ENCODE measurements at places on chromosomes 16 and 17.

GRCh38 chr16:52697971-52698370 is 151.0 kb upstream of the TOX3 start:
- DNase-seq: no peak

DNA sequence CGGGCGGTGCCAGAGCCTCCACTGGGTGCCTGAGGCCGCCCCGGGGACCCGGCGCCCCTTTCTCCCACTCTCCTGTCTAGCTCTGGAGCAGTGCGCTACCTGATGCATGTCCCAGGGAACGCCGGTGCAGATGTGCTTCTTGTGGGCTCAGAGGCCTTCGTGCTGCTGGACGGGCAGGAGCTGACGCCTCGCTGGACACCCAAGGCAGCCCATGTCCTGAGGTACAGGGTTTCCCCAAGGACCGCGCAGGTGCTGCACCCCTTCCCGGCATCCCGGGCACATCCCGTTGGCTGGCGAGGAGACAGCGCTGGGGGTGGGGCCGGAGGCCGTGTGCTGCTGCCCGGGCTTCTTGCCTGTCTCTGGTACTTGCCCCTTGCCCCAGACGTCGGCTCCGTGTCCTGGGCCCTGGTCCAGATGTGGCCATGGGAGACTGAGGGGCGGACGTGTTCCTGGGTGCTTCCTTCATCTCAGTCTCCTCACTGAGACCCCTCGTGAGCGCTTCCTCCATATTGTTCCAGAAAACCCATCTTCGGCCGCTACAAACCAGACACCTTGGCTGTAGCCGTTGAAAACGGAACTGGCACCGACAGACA is 12.5 kb downstream of the RGS11 start:
- DNase-seq: no peak

DNA sequence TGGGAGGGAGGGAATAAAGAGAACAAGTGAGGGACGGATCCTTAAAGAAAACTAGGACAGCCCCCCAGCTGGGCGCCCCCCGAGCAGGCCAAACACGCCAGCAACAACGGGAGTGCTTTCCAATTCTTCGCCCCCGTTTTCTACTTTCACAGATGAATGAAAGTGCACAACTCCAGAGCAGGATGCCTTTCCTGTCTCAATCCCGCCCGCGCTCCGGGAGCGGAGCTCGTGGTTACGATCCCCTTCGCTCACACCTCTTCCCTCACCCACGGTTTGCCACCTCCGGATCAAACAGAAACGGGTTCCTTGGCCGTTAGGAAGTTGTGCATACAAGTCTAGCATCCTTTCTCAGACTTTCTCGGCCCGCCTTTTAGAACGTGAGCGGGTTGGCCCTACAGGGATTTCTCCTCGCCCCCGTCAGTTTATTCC is 680 bp downstream of the SKA2 start:
- no peak for DNase-seq

DNA sequence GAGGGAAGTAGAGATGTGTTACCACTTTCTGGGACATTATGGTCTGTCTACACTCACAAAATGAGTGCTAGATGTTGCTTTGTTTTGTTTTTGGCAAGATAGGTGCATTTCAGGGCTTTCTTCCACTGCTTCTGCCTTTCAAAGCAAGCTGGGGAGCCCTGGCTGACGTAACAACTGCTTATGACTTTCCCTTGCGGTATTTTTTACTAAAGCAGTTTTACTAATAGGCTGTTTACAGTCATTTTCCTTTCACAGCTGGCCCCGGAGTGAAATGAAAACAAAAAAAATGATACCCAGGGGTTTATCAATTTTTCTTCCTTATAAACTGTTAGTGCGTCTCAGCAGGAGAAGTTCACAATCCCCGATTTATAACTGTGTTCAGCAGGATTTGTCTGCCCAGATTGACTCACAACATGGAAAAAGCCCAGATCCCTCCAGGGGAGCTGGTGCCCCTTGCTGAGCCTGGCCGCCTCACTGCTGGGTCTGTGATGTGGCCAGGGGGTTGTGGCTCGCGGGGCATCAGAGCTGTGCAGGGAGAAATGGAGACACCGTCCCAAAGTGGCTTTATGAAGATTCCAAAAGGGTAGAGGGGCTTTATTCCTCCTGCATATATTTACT is 184.4 kb upstream of the HS3ST3A1 start:
- DNase-seq: no peak

GRCh38 chr17:80468242-80468641 is 8.2 kb downstream of the NPTX1 start:
- DNase-seq: no peak

GRCh38 chr17:77002103-77003045 is 134.2 kb downstream of the MGAT5B start:
- peak; percentile 55 for DNase-seq

GRCh38 chr16:10895053-10895946 is 18.3 kb downstream of the CIITA start:
- no peak for DNase-seq

DNA sequence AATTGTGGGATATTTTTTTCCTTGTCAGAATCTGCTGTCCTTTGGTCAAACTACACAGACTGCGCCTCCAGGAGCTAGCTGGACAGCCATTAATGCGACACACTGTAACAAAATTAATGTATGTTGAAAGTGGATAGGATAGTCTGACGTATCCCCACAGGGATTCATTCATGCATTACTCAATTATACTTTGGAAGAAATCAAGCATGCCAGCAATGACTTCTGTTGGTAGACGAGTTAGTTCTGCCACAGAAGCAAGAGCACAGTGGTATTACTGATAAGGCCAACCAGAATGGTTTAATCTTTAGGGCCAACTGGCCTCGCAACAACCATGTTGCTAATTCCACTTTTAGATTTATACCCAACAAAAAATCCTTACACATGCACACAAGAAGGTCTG is 106.4 kb upstream of the TOB1 start:
- no peak for DNase-seq

- peak; percentile 60 for DNase-seq
These were observed at the start of gene CHST6 for GRCh38 chr16:75495076-75495674. Gene CHST6 (minus strand): TSS chr16:75495441. CDS start chr16:75479828, 15,613 bp downstream.

DNA sequence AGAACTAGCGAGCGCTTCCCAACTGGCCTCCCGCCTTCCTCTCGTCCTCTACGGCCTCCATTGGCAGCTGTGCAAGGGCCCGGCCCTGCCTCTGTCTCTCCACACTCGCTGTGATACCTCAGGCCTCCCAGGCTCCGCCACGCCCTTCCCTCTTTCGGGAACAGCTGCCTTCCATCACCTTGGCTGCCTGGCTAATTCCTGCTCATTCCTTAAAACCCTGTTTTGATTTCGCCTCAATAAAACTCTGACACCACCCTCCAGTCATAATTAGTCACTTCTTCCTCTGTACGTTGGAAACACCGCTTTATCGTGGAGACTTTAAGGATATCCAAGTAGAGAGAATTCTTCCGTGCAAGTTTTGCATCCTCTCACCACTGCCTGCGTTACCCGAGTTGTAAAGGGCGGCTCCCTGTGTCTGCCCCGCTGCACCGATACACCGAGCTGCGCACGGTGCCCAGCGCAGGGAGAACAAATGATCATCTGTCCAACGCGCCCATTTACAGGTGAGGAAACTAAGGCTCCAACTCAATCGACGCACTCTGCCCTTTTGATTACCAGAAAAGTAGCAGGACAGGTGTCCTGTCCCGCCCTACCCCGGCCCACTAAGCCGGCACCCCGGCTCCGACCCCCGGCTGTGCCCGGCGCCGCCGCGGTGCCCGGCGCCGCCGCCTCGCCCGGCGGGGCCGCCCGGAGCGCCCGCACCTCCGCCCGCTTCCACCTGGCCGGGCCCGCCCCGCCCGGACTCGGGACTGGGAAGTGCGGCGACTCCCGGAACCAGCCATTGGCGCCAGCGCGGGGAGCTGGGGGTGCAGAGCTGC is 139.7 kb downstream of the SEC14L1 start:
- DNase-seq: peak; percentile 49

GRCh38 chr17:8057691-8058114 is 18.8 kb downstream of the ALOX15B start:
- DNase-seq: peak; percentile 68

GRCh38 chr17:70110443-70110880 is 35.4 kb downstream of the KCNJ16 start:
- DNase-seq: no peak

GRCh38 chr17:21374441-21375161 is 1.6 kb upstream of the KCNJ12 start:
- DNase-seq: no peak

- no peak for DNase-seq
These were observed 50.8 kb downstream of the SDK2 start for GRCh38 chr17:73593249-73593965.

- DNase-seq: no peak
These were observed 15.0 kb upstream of the ATP2A3 start for GRCh38 chr17:3979290-3979611.

- DNase-seq: no peak
These were observed 12.8 kb downstream of the ATPAF2 start for GRCh38 chr17:18025945-18026776.

DNA sequence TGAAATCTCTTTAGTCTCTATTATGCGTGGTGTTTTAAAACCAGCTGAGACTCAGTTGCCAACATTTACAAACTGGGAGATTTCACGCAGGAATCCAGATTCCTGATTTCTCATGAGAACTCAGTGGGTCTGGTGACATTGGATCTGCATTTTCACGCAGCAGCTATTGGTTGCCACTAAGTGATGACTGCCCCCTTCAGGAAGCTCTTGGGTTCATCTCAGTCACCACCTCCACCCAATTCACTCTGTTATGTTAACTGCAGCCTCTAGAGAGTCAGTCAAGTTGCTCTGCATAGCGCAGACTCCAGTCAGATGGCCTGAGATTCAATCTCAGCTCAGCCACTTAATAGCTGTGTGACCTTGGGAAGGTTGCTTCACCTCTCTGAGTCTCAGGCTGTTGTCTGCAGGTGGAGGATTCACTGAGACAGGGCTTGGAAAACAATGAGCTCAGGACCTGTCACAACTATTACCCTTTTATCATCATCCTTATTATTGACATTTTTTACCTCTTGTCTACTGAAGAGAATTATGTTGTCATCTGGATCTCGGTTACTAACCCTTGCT is 6.4 kb downstream of the SHISA9 start:
- no peak for DNase-seq

DNA sequence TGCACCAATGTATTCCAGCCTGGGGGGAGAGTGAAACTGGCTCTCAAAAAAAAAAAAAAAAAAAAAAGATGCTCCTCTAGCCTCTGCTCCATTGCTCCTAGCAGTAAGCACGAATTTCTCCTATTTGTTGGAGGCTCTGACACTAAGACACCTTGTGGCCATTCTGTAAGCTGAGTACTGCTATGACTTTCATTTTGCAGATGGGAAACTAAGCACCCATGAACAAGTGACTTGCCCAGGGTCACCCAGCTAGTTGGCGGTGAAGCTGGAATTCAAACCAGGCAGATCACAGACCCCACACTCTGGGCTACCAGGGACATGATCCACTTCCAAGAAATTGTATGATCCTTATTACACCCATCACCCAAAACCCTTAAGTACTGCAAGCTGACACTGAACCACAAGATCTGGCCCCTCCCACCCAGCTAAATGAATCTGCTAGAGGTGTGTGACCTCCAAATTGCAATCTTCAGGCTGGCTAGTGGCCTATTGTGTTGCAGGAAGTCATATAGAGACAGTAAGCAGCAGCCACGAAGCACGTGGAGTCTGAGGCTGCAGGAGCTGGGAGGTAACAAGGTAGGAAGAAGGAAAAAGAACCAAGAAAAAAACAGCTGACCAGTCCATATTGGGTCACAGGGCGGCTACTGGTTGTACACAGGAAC is 209.4 kb downstream of the XYLT1 start:
- no peak for DNase-seq

GRCh38 chr16:77967054-77967904 is 55.1 kb upstream of the CLEC3A start:
- DNase-seq: no peak

GRCh38 chr17:12415031-12415430 is 250.7 kb upstream of the MYOCD start:
- DNase-seq: no peak

GRCh38 chr17:39916918-39917317 is 1.5 kb downstream of the GSDMB start:
- no peak for DNase-seq

DNA sequence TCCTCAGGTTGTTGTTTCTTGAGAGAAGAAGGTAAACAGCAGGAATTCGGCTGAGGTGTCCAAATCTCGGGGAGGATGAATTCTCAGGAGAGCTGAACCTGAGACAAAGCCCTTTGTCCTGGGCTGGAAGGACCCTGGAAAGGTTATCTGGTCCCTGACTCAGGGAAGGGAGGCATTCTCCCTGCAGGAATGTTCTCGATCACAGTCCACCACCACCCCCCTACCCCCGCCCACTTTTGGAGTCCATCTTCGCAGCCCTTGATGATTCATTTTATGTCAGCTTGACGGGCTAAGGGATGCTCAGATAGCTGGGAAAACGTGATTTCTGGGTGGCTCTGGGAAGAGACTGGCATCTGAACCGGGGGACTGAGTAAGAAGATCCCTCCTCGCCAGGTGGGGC is 1.4 kb upstream of the CEP295NL start:
- no peak for DNase-seq

- DNase-seq: no peak
These were observed 139.4 kb downstream of the ZFHX3 start for GRCh38 chr16:72908362-72909167.

DNA sequence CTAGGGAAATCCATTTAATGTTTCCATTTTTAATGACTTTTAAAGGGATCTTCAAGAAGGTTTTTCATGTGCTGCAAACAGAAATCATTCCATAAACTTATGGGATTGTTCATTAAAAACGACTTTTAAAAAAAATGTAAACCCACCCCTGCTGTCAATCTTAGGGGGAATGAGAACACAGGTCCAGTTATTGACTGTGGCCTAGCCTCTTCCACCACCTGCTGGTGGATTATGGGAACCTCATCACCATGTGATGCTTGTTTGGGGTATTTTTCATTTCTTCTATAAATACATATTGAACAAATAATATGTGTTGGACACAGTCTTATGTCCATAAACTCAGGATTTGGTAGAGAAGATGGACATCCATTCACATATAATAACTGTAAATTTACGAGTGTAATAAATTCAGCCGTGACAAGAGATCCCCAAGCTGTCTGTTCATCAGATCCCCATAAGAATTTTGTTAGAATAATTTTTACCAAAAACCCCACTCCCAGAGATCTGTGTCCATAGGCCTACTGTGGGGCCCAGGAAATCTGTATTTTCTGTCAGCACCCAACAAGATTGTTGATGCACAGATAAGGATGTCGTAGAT is 42.0 kb upstream of the TMC5 start:
- DNase-seq: peak; percentile 28

DNA sequence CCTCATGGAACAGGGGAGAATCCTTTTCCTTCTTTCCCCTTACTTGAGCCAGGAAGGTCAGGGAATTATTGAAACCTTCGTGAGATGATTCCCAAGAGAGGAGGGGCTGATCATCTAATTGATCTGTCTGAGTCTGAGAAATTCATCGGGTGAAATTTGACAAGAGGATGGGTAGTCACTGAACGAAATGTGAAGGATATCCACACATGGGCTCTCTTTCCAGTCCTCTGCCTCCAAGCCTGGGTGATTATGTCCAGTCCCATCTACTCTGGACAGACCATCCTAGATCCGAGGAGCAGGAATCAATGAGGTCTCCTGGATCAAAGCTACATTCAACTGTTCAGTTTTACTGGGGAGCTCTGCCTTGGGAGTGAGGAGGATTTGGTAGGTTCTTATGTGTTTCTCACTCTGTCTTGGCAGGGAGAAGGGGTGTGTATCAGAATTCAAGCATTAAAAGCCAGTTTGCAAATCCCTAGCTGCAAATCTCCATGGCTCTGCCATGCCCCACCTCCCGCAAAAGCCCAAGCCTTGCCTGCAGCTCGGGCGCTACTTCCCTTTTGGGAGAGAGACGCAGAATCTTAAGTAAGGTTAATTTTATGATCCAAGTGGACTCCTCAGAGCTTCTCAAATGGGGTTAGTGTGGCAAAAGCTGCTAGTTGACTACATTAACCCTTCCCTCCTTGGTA is 47.1 kb upstream of the TEKT3 start:
- no peak for DNase-seq

GRCh38 chr17:63626551-63627180 is 4.4 kb downstream of the MAP3K3 start:
- no peak for DNase-seq

Data from 8988T (cell line).